Right atrium auricular region (tissue), 2 donors: ENCODE measurements at places on chromosomes 5 and 9. TPM values are rescaled to one million over a fixed set of nuclear protein-coding genes. Genes with fewer than 3 reads are reported as not detected.
A peak's percentile ranks its signal among the peaks of the same experiment; 100 is the strongest.

DNA sequence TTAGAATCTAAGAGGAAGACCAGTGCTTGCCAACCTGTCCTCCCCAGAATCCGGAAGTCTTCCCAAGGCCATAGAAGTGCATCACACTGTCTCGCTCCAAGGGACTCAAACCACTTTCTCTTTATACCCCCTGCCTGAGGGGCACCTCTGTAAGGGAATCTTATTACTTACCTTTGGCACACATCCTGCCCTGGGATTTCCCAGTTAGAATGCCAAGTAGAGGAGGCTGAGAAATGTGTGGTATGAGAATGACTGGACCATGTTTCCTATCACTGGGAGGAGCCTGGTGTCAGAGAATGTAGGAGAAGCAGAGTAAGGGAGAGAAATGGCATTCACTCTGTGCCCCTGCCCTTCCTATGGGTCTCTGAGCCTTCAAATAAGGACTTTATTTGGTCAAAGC lies 85.8 kb downstream of the AOPEP start:
- peak overlapping the region; percentile 7 for H3K27ac ChIP-seq
- H3K27me3 ChIP-seq = no peaks in the 10 kb centered on the region
- no peak for DNase-seq
- H3K36me3 ChIP-seq = peaks cover 4% of the 10 kb centered on the region

- no peak overlapping the region for H3K4me3 ChIP-seq
- H3K27me3 ChIP-seq = no peaks in the 10 kb centered on the region
These were observed 651.2 kb upstream of the CCNG1 start for GRCh38 chr5:162786234-162786633.

DNA sequence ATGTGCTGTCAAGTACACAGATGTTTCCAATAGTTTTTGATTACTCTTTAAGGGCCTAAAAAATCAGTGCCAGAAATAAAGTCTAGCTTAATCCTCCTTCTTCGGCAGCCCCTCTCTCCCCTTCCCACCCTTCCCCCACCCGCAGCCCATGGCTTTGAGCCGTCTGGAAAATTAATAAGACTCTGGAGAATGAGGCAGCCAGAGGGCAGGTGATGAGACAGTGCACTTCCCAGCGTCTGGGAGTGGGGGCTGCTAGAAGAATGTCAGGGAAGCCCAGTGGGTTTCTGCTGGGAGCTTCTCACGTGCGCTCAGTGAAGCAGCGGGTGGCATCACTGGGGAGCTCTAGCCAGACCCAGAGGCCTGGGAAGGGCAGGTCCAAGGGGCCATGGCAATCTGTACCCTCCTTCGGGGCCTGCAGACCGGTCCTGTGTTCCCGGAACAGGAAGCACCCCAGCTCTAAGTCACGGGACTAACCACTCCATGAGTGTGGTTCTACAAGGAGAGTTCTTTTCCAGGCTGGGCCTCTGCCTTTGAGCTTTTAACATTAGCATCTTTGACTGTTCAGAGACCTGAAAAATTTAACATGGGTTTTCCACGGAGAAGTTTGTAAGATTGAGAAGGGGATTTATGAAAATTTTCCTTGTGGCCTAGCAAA lies 164.8 kb upstream of the OTULINL start:
- H3K4me3 ChIP-seq = no peak overlapping the region
- H3K4me1 ChIP-seq = no peaks in the 10 kb centered on the region
- no peak for DNase-seq
- H3K27ac ChIP-seq = peak overlapping the region; percentile 43
- peaks cover 40% of the 10 kb centered on the region for H3K36me3 ChIP-seq

Gene FAM221B
- total RNA-seq = not detected

Gene RANBP17
- total RNA-seq = 3.6 TPM

Gene EIF4E1B
- total RNA-seq = not detected
